Thyroid gland (tissue), 4 donors: ENCODE measurements at places on chromosomes 1 and 21. TPM values are rescaled to one million over a fixed set of nuclear protein-coding genes. Genes with fewer than 3 reads are reported as not detected.
A peak's percentile ranks its signal among the peaks of the same experiment; 100 is the strongest.

- DNase-seq = no peak
Observed at GRCh38 chr21:41573902-41574690, 66.1 kb upstream of the TMPRSS2 start.

GRCh38 chr1:88983791-88984559 lies 8.5 kb downstream of the KYAT3 start:
- no peak for DNase-seq

DNA sequence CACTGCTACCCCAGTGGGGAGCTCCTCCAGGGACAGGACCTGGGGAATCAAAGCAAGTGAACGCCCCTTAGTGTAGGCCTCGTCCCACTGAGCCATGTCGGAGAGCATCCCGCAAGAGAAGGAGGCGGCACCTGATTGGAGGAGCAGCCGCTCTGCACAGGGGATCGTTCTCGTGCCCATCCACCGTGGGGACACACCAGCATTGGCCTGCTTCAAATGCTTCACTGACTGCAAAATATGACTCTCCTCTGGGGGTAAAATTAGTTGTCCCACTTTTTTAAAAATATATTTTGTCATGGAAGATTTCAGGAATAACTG lies 111.0 kb downstream of the PDE9A start:
- DNase-seq = no peak

- DNase-seq = no peak
Observed at GRCh38 chr1:98315309-98315708, 346.2 kb upstream of the SNX7 start.

DNA sequence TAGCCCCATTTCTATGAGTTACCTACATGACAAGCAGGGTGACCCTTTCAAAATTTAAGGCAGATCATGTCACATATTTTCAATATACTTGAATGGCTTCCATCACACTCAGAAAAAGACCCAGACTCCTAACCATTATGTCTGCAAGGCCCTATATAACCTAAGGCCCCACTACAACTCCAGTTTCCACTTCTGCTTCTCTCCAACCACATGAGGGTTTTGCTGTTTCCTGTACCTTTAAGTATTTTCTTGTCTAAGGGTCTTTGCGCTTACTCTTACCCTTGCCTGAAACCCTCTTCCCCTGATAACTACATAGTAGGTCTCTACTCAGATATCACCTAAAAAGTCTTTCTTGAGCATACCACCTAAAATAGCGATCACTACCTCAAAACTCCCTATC lies 46.1 kb downstream of the SGIP1 start:
- DNase-seq = no peak

GRCh38 chr1:89810880-89811279 lies 10.0 kb upstream of the LRRC8D start:
- no peak for DNase-seq

GRCh38 chr1:61951731-61952580 lies 209.7 kb downstream of the PATJ start:
- peak; percentile 16 for DNase-seq

DNA sequence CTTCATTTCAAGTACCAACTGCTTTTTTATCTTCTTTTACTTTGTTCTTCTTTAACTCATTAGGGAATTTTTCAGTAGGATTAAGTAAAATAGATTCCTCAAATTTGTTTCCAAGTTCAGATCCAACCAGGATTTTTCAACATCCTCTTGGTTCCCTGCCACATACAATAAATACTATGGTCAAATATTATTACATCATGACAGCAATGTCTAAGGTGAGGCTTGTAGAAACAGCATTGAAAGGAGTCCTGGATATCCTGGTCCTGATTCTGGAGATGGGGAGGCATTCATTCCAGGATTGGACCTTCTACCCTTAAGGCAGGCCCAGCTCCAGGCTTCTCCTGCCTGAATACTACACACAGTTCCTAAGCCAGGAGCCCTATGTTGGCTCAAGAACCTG lies 80.2 kb upstream of the F3 start:
- DNase-seq = no peak

The SERTAD4 gene
- total RNA-seq = 4.0 TPM

The SLC5A9 gene
- total RNA-seq = not detected

The GPATCH3 gene
- total RNA-seq = 11.3 TPM

The PADI4 gene
- total RNA-seq = not detected

The OR2AK2 gene
- not detected for total RNA-seq

The TMEM125 gene
- 50.8 TPM for total RNA-seq

The PTGER3 gene
- 1.9 TPM for total RNA-seq
